HTR-8/SVneo (cell line): ENCODE measurements at places on chromosomes 1 and 21.

GRCh38 chr1:199403531-199404116, 623.9 kb upstream of the NR5A2 start:
- no peak for DNase-seq

GRCh38 chr1:168907053-168907452, 178.0 kb upstream of the DPT start:
- DNase-seq, result no peak

DNA sequence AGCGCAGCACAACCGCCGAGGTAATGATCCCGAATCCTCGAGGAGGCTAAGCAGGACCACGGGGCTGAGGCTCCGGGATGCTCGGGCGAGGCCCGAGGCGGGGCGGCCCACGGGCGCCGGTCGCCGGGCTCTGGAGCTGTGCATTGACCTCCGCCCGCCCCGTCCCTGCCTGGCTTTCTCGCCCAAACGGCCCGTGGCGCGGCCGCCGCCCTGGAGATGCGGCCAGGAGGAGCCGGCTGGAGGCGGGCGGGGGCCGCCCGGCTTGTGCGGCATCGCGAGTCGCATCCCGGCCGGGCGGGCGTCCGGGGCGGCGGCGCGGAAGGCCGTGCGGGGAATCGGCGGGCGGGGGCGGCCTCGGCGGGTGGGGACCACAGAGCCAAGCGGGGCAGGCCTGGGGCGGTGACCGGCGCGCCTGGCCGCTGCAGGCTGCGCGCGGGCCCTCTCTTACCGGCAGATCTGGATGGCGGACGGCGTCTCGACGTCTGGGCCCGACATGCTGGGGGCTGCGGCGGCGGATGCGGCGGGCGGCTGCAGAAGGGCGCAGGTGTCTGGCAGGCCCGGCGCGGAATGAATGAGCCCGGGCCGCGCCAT, 663 bp downstream of the ACOT7 start:
- DNase-seq, result no peak

- no peak for DNase-seq
Measured at GRCh38 chr1:22290157-22290556, 147.3 kb upstream of the WNT4 start.

- no peak for DNase-seq
Measured at GRCh38 chr1:231162970-231163829, 1.3 kb downstream of the TRIM67 start.

DNA sequence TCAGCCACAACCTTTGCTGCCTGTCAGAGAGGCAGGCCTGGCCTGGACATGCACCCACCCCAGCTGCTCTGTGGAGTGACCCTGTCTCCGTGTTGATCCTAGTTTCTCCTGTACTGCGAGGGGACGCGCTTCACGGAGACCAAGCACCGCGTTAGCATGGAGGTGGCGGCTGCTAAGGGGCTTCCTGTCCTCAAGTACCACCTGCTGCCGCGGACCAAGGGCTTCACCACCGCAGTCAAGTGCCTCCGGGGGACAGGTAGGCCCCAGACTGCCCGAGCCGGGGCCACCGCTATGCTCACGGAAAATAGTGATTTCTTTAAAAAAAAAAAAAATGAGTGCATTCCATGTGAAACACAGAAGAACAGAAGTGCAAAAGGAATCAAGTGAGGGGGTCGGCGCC, 41.6 kb upstream of the TRAPPC10 start:
- DNase-seq, result no peak

GRCh38 chr1:229271448-229272159, 693 bp downstream of the RAB4A start:
- no peak for DNase-seq

GRCh38 chr1:97412166-97412565, 508.7 kb downstream of the DPYD start:
- DNase-seq, result no peak

GRCh38 chr1:218475275-218475674, 130.1 kb downstream of the TGFB2 start:
- no peak for DNase-seq
